ENCODE measurements at places on chromosomes 12 and 14.

GRCh38 chr14:68476212-68477109 is 316.4 kb downstream of the ZFP36L1 start:
- DNase-seq: peak; percentile 90

DNA sequence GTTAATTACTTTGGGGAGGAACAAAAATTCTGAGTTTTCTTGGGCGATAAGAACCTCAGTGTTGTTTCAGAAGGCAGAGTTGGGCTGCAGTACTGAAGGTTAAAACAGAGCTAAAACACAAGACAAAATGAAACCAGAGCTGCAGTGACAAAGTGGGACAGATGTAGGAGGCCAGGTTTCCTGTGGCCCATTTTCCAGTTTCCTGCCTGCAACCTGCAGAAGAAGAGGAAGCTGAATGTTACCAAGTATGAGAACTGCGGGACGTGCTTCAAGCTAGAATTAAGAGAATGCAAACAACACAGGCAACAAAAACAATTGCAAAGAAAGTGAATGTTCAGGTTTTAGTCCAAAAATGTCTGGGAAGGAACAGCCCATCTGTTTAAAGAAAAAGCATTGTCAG is 17.8 kb downstream of the ELK3 start:
- no peak for DNase-seq

- DNase-seq: no peak
Measured at GRCh38 chr12:54708826-54709225, 60.7 kb upstream of the DCD start.

DNA sequence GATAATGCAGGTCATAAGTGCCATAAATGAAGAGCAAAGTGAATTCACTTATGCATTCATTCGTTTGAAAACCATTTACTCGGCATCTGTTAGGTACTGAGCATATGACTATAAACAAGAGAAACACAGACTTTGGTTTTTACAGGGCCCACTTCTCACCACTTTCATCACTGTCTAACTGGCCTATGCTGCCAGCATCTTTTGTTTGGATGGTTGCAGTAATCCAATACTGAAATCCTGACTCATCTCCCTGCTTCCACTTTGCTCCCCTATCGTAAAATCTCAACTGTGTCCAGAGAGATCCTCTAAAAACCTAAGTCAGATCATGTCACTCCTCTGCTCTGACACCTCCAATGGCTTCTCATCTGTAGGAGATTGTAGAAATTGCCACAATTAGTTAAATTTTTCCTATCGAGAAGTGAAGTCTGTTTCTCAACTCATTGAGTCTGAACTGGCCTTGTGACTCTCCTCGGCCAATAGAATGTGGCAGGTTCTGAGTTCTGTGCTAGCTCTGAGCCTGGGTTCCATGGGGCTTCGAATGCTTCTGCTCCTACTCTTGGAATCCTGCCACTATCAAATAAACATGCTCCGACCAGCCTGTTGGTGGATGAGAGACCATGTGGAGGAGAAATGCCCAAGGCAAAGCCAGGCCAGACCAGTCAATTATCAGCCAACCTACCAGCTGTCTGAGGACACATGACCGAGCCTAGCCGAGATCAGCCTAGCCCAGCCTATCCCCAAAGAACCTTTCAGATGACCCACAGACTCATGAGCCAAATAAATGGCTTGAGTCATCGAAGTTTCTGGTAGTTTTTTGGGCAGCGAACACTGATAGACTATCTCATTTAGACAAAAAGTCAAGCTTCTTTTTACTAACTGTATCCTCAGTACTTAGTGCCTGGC is 2.2 kb upstream of the BATF start:
- DNase-seq: peak; percentile 42

GRCh38 chr12:108326254-108326750 is 12.8 kb downstream of the CMKLR1 start:
- DNase-seq: no peak

Measured in MCF 10A (cell line).